ENCODE measurements at places on chromosomes 1 and 21.

GRCh38 chr1:238468068-238468467, 577.3 kb upstream of the ZP4 start:
- DNase-seq, result no peak

DNA sequence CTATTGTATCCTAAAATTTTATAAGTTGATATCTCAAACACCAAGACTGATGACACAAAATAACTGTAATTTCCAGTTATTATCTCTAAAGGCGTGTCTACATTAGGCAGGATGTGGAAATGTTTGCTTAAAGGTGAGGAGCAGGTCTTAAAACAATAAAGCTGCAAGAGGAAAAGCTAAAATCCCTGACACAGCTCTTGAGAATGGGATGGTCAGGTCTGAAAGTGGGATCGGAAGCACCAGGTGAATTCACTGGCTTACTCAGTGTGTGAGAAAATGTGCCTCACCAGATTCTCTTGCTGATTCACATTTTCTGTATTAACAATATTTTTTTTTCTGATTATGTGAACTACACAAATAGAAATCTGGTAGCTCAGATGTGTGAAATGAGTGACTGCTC, 421.9 kb upstream of the ADAMTS5 start:
- no peak for DNase-seq

GRCh38 chr1:247638781-247639180, 33.4 kb downstream of the OR2G3 start:
- no peak for DNase-seq

DNA sequence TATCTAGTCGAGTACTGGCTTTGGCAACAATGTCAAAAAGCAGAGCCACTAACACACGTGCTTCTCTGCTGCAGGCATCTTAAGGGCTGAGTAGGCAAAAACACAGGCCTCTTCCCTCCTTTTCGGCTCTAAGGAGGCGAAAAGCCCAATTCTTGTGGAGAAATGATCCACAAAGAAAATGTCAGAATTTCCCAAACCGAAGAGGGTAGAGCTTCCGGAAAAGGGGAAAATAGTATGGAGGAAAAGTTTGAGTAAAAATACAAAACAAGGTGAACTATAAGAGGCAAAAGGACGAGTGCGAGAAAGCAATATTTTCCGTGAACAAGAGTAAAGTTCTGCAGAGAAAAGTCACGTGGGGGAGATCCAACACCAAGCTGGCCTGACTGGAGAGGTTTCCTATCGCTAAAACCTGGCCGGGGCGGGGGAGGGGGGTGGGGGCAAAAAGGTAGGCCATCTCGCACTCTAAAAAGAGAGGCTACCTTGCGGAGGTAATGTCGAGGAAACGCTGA, 551 bp downstream of the ZRANB2 start:
- no peak for DNase-seq

DNA sequence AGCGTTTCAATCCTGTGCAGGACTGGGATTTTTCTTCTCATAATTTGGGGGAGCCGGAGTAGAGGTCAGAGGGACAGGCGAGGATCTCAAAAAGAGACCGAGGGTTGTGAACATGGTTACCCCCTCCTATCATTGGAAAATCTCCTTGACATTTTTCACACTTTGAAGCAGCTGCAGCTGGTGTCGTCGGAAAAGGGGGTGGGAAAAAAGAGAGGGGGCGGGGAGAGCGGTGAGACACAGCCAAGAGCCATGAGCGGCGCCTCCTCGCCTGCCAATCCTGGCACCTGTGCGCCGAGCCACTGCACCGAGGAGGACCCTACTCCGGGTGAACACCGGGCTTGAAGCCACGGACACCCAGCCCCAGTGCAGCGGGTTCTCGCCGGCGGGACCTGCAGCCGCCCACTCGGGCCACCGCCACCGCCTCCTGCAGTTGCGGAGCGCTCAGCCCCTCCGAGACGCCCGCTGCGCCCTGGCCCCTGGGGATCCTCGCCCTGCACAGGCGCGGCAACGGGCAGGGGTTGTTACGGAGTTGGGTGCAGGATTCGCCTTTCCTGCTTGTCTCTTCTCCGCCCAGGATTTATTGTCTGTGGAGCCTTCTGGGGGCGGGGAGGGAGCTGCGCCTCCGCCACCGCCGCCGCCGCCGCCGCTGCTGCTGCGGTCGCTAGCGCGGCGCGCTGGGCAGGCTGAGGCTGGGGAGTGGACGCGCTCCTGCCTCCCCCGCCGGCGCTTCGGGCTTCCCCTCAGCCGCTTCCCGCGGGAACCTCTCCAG, at the start of gene LRRC7:
Gene LRRC7 (plus strand): TSS at position 271 of the 769 bp plus-strand sequence. CDS start 718 bp downstream, outside the sequence.
- peak; percentile 55 for DNase-seq

DNA sequence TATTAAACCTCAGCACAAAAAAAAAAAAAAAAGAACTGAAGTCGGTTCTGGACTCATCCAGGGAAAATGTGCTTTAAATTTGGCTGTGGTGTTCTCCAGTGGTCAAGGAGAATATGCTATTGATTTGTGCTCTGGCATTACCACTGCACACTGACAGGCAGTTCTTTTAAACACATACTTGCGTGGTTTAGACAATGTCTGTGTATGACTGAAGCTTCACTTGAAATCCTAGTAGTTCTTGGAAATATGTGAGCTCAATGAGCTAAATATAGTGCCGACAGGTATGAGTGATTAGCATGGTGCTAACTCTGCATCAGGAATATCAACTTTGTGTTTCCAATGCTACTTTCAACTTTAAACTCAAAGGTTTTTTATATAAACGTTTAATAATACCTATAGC, 415.6 kb downstream of the SMYD3 start:
- no peak for DNase-seq

GRCh38 chr1:239879321-239880170, 212.1 kb upstream of the FMN2 start:
- DNase-seq, result no peak

DNA sequence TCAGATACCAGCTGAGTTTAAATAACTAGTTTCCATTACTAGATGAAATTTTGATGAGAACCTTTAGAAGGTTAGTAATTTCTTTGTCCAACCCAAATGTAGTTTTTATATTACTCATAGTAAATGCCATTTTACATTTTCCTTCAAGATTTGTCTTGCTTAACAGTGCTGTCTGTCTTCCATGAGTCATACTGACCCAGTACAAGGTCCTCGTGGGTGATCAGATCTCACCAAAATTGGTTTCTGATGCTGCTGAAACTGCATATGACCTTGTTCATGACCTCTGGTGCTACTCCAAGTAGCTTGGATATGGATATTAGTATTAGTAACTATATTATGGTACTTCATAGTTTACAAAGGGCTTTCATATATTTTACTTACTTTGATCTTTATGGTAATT, 207.1 kb downstream of the RYR2 start:
- no peak for DNase-seq

GRCh38 chr1:230266456-230266855, 159.7 kb downstream of the PGBD5 start:
- DNase-seq, result no peak

GRCh38 chr21:42437786-42438185, 34.1 kb downstream of the UBASH3A start:
- no peak for DNase-seq

- DNase-seq, result peak; percentile 54
Observed at GRCh38 chr1:183331091-183331742, 87.0 kb downstream of the NMNAT2 start.

DNA sequence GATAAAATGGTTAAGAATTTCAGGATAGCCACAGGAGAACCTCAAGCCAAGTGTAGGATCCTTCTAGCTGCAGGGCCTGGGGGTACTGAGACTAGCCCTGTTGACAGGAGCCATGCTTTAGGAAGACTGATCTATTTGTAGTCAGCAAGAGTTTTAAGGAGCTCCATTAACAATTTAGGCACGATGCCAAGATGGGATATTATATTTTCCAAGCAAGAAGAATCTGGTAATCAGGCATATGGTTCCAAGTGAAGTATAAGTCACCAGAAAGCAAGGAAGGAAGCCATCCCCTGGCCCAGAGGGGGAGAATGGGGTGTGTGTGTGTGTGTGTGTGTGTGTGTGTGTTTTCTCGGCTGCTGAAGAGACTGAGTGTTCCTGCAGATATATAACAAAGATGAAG, 7.0 kb downstream of the IFNAR2 start:
- DNase-seq, result no peak

DNA sequence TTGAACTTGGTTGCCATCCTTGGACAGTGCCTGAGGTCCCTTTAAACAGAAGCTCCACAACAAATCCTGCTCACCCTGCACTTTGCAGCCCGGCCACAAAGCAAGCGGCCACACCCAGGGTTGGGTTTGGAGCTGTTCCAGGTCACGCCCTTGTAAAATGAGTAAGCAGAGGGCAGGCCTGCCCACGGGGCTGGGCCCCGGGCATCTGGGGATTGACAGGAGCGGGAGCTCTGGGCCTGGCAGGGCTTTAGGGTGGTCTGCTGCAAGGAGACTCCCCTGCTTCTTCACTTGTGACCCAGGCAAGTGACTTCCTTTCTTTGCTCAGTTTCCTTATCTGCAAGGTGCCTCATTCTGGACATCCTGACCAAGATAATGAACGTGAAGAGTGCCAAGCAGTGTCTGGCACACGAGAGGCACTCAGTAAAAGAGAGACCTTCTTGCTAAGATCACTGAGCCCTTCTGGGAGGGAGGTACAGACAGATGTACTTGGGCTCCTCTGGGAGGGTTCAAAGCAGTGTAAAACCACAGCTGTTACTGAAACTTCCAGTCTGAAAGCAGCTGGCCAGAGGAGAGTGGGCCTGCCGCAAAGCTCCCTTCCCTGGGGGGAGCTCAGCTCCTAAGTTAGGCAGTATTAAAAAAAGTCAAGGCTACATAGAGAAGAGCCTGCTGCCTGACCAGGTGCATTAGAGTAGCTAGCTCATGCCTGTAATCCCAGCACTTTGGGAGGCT, 2.6 kb downstream of the E2F2 start:
- DNase-seq, result peak; percentile 52

GRCh38 chr21:17119466-17120297, 393.2 kb upstream of the CXADR start:
- DNase-seq, result no peak

DNA sequence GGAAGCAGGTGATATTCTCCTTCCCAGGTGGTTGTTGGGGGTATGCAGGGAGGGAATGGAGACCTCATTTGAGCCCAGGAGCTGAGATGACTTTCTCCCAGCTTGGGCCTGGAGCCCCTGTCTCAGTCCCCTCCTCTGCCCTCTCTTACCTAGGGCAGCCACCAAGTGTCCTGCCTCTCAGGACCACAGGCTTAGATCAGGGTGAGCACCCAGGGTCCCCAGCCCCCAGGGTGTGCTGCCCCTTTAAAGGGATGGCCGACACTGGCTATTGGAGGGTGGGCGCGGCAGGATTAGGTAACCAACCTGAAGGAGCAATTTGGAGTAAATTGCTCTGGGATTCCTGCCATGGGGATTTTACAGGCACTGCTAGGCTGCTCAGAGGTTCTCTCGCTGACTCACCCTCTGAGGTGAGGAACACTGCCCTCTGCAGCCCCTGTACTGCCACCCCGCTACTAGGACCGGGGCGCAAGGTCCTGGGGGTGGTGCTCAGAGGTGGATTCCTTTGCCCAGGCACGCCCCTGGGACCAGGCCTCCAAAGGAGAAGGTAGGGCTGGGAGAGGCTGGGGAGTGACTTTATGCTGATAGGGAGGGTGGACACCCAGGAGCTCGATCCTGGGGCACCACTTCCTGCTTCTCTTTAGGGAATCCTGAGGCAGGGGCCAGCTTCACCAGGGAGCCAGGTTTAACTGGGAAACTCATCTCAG, 1.5 kb downstream of the RPS6KA1 start:
- no peak for DNase-seq

GRCh38 chr1:226632922-226633351, 84.4 kb downstream of the STUM start:
- DNase-seq, result no peak

All from glutamatergic neuron (in vitro differentiated cells).